Endothelial cell (in vitro differentiated cells): ENCODE measurements at places on chromosomes 7 and 10. TPM values are rescaled to one million over a fixed set of nuclear protein-coding genes. Genes with fewer than 3 reads are reported as not detected.
A peak's percentile ranks its signal among the peaks of the same experiment; 100 is the strongest.

Gene SPDYE5
- not detected for total RNA-seq

DNA sequence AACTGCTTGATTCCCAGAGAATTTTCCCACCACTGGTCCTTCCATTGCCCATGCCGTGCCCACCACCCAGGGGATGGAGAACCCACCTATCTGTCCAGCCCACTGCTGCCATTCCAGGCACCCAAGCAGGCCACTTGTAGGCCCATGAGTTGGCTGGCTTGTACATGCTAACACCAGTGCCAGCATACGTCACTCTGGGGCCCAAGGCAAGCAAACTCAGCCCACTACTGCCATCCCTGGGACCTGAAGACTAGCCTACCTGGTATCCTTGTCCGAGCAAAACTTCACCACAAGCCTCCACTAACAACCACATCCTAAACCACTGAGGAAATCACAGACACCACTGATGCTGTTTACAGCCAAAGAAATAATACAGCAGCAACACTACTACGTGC is 44.7 kb upstream of the CDK6 start:
- peaks cover 6% of the 10 kb centered on the region for H3K4me1 ChIP-seq
- H3K27me3 ChIP-seq = peaks cover 2% of the 10 kb centered on the region
- H3K4me3 ChIP-seq = no peak overlapping the region
- no peak for DNase-seq
- no peaks in the 10 kb centered on the region for H3K36me3 ChIP-seq

Gene KLF14
- total RNA-seq = not detected

Gene GIMAP7
- total RNA-seq = 2.2 TPM

DNA sequence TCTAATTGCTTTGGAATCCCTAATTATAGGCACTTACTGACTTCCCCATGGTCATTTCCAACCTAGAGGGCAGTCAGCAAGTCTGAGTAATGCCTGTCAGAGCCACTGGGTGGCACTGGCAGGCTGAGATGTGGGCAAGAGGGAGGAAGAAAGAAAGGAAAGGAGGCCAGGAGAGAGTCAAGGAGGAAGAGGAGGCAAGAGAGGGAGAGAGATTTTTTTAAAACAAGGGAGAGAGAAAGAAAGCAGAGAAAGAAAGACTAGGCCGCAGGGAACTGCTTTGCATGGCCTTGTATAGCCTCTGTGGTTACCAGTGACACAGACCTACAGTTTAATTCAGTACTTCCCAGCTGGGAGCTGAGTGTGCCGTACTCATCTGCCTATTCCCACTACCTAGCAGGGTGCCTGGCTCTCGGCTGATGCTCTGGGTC is 210.4 kb upstream of the ADO start:
- peaks cover 3% of the 10 kb centered on the region for H3K4me1 ChIP-seq
- no peaks in the 10 kb centered on the region for H3K27me3 ChIP-seq

DNA sequence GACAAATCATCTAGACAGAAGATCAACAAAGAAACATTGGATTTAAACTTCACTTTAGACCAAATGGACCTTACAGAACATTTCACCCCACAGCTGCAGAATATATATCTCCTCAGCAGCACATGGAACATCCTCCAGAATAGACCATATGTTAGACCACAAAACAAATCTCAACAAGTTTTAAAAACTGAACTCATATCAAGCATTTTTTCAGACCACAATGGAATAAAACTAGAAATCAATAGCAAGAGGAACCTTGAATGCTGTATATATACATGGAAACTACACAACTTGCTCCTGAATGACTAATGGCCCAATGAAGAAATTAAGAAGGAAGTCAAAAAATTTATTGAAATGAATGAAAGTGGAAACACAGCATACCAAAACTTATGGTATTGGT is 157.7 kb downstream of the MTERF1 start:
- H3K36me3 ChIP-seq = no peaks in the 10 kb centered on the region
- no peak overlapping the region for H3K27ac ChIP-seq
- no peaks in the 10 kb centered on the region for H3K27me3 ChIP-seq
- H3K4me3 ChIP-seq = no peak overlapping the region
- no peak for DNase-seq
- H3K4me1 ChIP-seq = peaks cover 2% of the 10 kb centered on the region

- H3K4me1 ChIP-seq = no peaks in the 10 kb centered on the region
- no peaks in the 10 kb centered on the region for H3K36me3 ChIP-seq
- no peak overlapping the region for H3K27ac ChIP-seq
- no peak overlapping the region for H3K4me3 ChIP-seq
- no peaks in the 10 kb centered on the region for H3K27me3 ChIP-seq
These were observed 11.0 kb downstream of the POT1 start for GRCh38 chr7:124918662-124919061.

DNA sequence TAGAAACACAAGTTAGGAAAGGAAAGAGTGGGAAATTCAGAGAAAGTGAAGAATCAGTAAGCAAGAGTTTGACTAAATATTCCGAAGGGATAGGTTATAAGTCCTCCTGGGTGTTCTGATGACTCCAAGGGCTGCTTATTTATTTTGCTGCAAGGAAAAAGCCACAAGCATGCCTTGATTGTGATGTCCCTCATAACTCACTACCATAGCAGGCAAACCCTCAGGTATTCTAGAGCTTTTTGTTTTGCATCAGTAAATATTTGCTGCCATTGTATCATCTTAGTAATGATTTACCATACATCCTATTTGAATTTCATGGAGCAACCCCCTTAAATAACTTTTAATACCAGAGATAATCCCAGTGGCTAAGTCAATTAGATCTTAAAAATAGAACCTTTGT is 688.1 kb downstream of the SUGCT start:
- H3K27ac ChIP-seq = no peak overlapping the region
- no peaks in the 10 kb centered on the region for H3K27me3 ChIP-seq
- DNase-seq = no peak
- H3K36me3 ChIP-seq = no peaks in the 10 kb centered on the region
- no peak overlapping the region for H3K4me3 ChIP-seq

- H3K27ac ChIP-seq = no peak overlapping the region
- H3K27me3 ChIP-seq = no peaks in the 10 kb centered on the region
- DNase-seq = no peak
- H3K4me1 ChIP-seq = peaks cover 9% of the 10 kb centered on the region
- no peak overlapping the region for H3K4me3 ChIP-seq
These were observed 228.5 kb downstream of the SORCS1 start for GRCh38 chr10:106935978-106936451.

GRCh38 chr10:28914701-28915100 is 237.4 kb downstream of the BAMBI start:
- no peak for DNase-seq
- H3K27ac ChIP-seq = no peak overlapping the region

Gene TRPV6
- not detected for total RNA-seq

DNA sequence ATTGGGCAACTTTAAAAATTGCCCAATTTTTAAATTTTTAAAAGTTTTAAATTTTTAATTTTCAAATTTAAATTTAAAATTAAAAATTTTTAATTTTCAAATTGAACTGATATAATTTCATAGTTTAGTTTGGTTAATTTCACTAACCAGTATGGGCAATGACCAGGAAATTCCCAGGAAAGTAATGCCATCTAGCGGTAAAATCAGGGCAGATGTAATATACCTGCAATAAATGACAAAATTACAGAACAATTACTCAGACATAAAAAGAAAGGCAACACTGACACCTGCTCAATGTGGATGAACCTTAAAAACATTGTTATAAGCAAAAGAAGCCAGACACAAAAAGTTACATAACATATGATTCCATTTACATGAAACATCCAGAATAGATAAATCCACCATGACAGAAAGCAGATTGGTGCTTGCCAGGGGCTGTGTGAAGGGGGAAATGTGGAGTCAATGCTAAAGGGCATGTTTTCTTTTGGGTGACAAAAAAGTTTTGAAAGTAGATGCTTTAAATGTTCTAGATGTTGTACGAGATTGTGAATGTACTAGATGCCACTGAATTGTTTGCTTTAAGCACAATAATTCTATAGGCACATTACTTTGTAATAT is 28.6 kb upstream of the SLC16A12 start:
- no peaks in the 10 kb centered on the region for H3K4me1 ChIP-seq
- no peak overlapping the region for H3K4me3 ChIP-seq
- DNase-seq = peak; percentile 18
- H3K27me3 ChIP-seq = no peaks in the 10 kb centered on the region
- H3K27ac ChIP-seq = no peak overlapping the region

Gene CALD1
- total RNA-seq = 230 TPM

DNA sequence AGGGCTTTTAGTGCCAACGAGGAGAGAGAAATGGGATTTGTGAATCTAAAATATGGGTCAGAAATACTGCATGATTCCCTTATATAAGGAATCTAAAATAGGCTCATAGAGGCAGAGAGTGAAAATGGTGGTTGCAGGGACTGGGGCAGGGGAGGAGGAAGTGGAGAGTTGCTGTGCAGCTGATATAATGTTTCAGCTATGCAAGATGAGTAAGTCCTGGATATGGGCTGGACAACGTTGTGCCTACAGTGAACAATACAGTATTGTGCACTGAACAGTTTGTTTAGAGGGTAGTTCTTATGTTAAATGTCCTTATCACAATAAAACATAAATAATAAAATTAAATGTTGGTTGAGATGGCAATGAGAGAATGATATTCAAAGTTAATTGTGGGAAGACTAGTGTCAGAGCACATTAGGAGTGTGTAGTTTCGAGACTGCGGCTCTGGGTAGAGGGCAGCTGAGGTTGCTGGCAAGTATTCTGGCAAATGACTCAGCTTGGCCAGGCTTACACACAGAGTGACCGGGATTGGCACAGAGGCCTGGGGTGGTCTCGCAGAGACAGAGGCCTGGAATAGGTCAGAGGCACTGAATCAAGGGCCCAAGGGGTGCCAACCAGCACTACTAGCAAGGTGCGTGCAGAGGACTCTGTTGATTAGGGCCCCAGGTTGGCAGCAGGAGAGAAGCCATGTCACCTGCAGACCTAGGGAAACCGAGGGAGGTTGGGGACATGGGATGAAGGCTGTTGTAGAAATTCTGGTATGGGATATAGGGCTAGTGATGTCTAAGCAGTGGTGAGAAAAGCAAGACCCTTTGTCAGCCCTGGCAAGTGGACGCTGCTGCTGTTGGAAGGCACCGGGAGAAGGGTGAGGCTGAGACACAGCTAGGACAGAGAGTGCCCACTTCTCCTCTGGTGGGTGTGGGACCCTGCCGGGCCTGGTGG is 2.8 kb upstream of the DEPP1 start:
- peaks cover 19% of the 10 kb centered on the region for H3K27me3 ChIP-seq
- DNase-seq = no peak
- no peaks in the 10 kb centered on the region for H3K36me3 ChIP-seq
- peak overlapping the region; percentile 74 for H3K27ac ChIP-seq

DNA sequence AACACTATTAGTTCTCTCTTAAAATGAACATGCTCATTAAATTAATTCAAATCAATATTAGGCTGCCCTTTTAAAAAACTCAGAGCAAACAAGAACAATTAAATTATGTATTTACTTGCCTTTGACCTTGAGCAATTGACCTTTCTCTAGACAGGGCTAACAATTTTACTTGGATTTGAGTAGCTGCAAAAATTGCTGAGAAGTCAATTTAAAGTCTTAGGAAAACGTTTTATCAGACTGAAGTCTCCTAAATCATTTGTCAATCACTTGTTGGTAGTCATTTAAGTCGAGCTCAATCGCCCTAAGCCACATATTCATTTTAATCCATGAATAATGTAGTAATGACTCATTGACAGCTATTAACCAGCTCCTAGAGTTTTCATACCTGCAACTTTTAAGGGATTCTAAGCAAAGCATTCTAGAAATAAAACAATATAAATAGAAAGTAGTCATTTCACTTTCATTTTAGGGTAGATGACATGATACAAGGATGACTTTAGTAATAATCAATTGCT is 84.9 kb upstream of the SEC61G start:
- DNase-seq = no peak
- no peaks in the 10 kb centered on the region for H3K36me3 ChIP-seq
- H3K27ac ChIP-seq = no peak overlapping the region
- no peak overlapping the region for H3K4me3 ChIP-seq
- peaks cover 4% of the 10 kb centered on the region for H3K4me1 ChIP-seq

Gene NKX2-3
- 0.82 TPM for total RNA-seq

Gene MUC12
- total RNA-seq = 1.3 TPM

Gene ZNF736
- total RNA-seq = 15.8 TPM

GRCh38 chr10:35394934-35395333 is 58.6 kb downstream of the CCNY start:
- H3K36me3 ChIP-seq = peaks cover 23% of the 10 kb centered on the region
- H3K27ac ChIP-seq = peak overlapping the region; percentile 74
- H3K27me3 ChIP-seq = peaks cover 11% of the 10 kb centered on the region
- peak overlapping the region; percentile 24 for H3K4me3 ChIP-seq

GRCh38 chr10:17021656-17022465 is 107.8 kb downstream of the CUBN start:
- DNase-seq = no peak
- H3K4me3 ChIP-seq = no peak overlapping the region
- peak overlapping the region; percentile 100 for H3K27ac ChIP-seq
- H3K4me1 ChIP-seq = peaks cover 42% of the 10 kb centered on the region
- H3K36me3 ChIP-seq = peaks cover 25% of the 10 kb centered on the region

Gene LEP
- total RNA-seq = not detected

GRCh38 chr10:137031-137430 is 1.8 kb downstream of the ZMYND11 start:
- peak; percentile 54 for DNase-seq
- peaks cover 14% of the 10 kb centered on the region for H3K27me3 ChIP-seq
- H3K36me3 ChIP-seq = peaks cover 3% of the 10 kb centered on the region
- peak overlapping the region; percentile 96 for H3K4me3 ChIP-seq
- peaks cover 14% of the 10 kb centered on the region for H3K4me1 ChIP-seq

DNA sequence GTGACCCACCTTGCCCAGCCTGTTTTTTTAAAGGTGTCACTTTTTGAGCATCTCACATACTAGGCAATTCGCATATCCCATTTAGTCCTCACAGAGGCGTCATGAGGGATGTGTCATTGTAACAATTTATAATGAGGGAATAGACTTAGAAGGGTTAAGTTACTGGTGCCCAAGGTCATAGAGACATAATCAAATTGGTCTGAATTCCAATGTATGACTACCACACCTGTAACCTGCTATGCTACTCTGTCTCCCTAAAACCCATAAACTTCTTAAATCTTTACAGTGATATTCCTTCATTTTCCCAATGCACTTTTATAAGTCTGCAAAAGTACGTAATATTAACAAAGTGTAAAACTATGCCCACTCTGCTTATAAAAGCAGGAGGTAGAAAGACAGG is 7.1 kb downstream of the ZMYND11 start:
- no peak overlapping the region for H3K4me3 ChIP-seq
- H3K27ac ChIP-seq = no peak overlapping the region
- H3K4me1 ChIP-seq = peaks cover 2% of the 10 kb centered on the region
- no peaks in the 10 kb centered on the region for H3K27me3 ChIP-seq
- DNase-seq = no peak

Gene TDRD1
- 0.18 TPM for total RNA-seq

- H3K27ac ChIP-seq = no peak overlapping the region
- no peaks in the 10 kb centered on the region for H3K36me3 ChIP-seq
- H3K4me3 ChIP-seq = peak overlapping the region; percentile 96
- H3K27me3 ChIP-seq = peaks cover 5% of the 10 kb centered on the region
These were observed 252.4 kb upstream of the C7orf33 start for GRCh38 chr7:148337995-148338747.

DNA sequence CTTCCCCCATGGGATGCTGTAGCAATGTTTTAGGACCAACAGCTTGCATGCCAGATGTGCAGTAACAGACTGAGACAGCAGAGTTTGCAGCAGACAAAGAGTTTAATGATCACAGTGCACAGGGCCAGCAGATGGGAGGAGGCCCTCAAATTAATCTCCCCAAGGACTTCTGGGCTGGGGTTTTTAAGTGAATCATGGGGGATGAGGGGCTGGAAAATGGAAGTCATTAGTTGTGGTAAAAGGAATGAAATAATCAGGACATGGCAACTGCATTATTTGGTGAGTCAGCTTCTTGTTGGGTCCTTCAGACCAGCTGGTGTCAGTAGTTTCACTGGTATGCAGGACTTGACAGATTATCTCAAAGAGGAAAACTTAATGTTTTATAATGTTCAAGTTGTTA is 12.6 kb upstream of the NRBF2 start:
- no peak for DNase-seq
- H3K36me3 ChIP-seq = no peaks in the 10 kb centered on the region
- H3K27ac ChIP-seq = no peak overlapping the region
- no peak overlapping the region for H3K4me3 ChIP-seq
- no peaks in the 10 kb centered on the region for H3K4me1 ChIP-seq
- H3K27me3 ChIP-seq = peaks cover 3% of the 10 kb centered on the region
